Fibroblast of skin of abdomen (primary cell): ENCODE measurements at places on chromosomes 7 and 10.

DNA sequence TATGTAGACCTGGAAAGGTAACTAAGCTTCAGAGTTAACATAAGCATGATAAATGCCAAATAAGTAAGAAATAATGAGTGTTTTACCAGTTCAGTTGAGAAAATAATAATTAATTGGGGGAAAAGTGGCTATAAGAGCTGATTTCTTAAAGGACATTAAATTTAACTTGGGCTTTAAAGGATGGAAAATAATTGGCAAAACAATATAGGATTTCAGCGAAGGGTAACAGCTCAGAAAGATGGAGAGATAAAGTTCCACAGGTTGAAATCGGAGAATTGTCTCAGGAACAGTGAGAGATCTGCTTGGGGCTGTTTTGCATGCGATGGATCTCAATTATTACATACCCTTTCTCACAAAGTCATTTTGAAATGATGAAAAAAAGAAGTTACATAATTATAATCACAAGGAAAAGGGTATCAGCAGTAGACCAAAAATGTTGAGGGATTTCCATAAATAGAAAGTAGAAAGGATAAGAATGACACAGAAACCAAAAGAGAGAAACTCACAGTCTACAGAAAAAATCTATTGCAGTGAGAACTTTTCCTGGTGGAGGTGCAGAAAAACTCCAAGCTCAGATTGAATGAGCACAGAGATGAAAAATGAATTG, 40.1 kb upstream of the ITGB8 start:
- DNase-seq, result no peak

- DNase-seq, result no peak
These were observed 253.6 kb downstream of the CCSER2 start for GRCh38 chr10:84581976-84582375.

GRCh38 chr10:4191354-4191753, 406.3 kb upstream of the KLF6 start:
- no peak for DNase-seq

DNA sequence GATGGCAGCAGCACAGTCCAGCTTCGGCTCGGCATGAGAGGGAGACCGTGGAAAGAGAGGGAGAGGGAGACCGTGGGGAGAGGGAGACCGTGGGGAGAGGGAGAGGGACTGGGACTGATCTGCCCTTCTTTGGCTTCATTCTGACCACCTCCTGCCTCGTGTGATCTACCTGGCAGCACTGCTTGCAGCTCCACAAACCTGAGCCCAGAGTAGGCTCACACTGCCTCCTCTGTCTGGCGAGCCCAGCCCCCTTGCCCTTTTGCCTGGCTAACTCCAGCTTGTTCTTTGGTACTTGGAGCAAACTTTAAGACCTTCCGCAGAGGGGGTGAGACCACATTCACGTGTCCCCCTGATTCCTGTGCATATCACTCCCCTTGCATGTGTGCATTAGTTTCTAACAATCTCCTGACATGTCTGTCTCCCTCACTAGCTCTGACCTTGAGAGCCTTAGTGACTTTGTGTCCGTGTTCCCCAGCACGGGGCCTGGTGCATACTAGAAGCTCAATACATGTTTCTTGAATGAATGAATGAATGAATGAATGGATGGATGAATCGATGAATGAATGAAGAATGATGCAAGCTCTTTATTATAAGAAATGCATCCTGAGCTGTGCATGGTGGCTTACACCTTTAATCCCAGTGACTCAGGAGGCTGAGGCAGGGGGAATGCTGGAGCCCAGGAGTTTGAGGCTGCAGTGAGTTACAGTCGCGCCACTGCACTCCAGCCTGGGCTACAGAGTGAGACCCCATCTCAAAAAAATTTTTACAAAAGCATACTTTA, 31.2 kb downstream of the UBTD1 start:
- no peak for DNase-seq

GRCh38 chr7:2641406-2642393, 9.9 kb downstream of the TTYH3 start:
- peak; percentile 97 for DNase-seq

GRCh38 chr10:127896590-127896989, 3.8 kb upstream of the CLRN3 start:
- DNase-seq, result no peak
